ENCODE measurements at places on chromosomes 4 and X. TPM values are rescaled to one million over a fixed set of nuclear protein-coding genes. Genes with fewer than 3 reads are reported as not detected.

The WAS gene
- 26.5 TPM for polyA plus RNA-seq

The ZAR1 gene
- polyA plus RNA-seq, result not detected

The AADAT gene
- polyA plus RNA-seq, result not detected

The USP26 gene
- polyA plus RNA-seq, result not detected

The DNASE1L1 gene
- 29.4 TPM for polyA plus RNA-seq

The POF1B gene
- 3.9 TPM for polyA plus RNA-seq

The PCSK1N gene
- polyA plus RNA-seq, result 0.51 TPM

The LIMCH1 gene
- polyA plus RNA-seq, result not detected

The DCAF8L2 gene
- polyA plus RNA-seq, result not detected

The TRIML2 gene
- polyA plus RNA-seq, result not detected

The HELT gene
- polyA plus RNA-seq, result not detected

The SRP72 gene
- 163 TPM for polyA plus RNA-seq

The RBMXL3 gene
- polyA plus RNA-seq, result not detected

The P2RY4 gene
- polyA plus RNA-seq, result not detected

The FGF5 gene
- polyA plus RNA-seq, result not detected

The DRD5 gene
- polyA plus RNA-seq, result not detected

The BCAP31 gene
- 254 TPM for polyA plus RNA-seq

The IGSF1 gene
- not detected for polyA plus RNA-seq

The GPRASP1 gene
- 2.0 TPM for polyA plus RNA-seq

The TLR6 gene
- 13.6 TPM for polyA plus RNA-seq

The NLGN3 gene
- polyA plus RNA-seq, result 0.15 TPM

The CXCL11 gene
- polyA plus RNA-seq, result not detected

The CT55 gene
- polyA plus RNA-seq, result not detected

The JAKMIP1 gene
- polyA plus RNA-seq, result 1.9 TPM

The VCX3A gene
- not detected for polyA plus RNA-seq

The HSFX2 gene
- 0.16 TPM for polyA plus RNA-seq

The CPE gene
- polyA plus RNA-seq, result not detected

The GRIA2 gene
- not detected for polyA plus RNA-seq

The XAGE1A gene
- polyA plus RNA-seq, result not detected

The OTC gene
- polyA plus RNA-seq, result not detected

The VSIG4 gene
- polyA plus RNA-seq, result not detected

The ADH1B gene
- polyA plus RNA-seq, result not detected

The SPARCL1 gene
- polyA plus RNA-seq, result not detected

The GUCY1A1 gene
- not detected for polyA plus RNA-seq

The HS3ST1 gene
- 5.5 TPM for polyA plus RNA-seq

The HPGDS gene
- not detected for polyA plus RNA-seq

The FAM47E gene
- polyA plus RNA-seq, result not detected

The ACSL4 gene
- 11.8 TPM for polyA plus RNA-seq

The PIM2 gene
- polyA plus RNA-seq, result 216 TPM

The GYPE gene
- polyA plus RNA-seq, result 5.6 TPM

The PGRMC1 gene
- polyA plus RNA-seq, result 13.5 TPM

The ARSD gene
- polyA plus RNA-seq, result 5.4 TPM

The FRMPD3 gene
- polyA plus RNA-seq, result not detected

The TNIP3 gene
- not detected for polyA plus RNA-seq

The PNMA5 gene
- polyA plus RNA-seq, result 0.19 TPM

Measured in IgD-negative memory B cell (primary cell).